ENCODE measurements at places on chromosomes 3 and 15.

- peak; percentile 50 for DNase-seq
Measured at GRCh38 chr3:170038434-170039110, 777 bp downstream of the GPR160 start.

- DNase-seq, result no peak
Measured at GRCh38 chr3:179147514-179147872, 664 bp upstream of the PIK3CA start.

- no peak for DNase-seq
Measured at GRCh38 chr3:30934208-30934550, 39.7 kb upstream of the GADL1 start.

- no peak for DNase-seq
Measured at GRCh38 chr3:113142476-113142875, 68.9 kb upstream of the BOC start.

DNA sequence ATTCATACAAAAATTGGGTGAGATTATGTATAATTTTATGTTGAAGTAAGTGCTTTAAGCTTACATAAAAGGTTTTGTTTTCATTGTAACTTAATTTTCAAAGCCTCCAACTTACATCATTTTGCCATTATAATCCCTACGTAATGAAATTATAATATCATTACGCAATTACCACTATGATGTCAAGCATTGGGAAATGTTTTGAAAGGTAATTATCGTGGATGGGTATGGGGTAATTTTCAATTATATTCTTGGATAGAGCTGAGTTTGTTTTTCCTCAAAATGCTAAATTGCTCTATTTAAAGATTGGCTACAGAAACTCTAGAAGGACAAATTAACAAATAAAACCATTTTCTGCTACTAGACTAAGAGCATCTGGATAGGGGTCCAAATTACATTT is 80.2 kb upstream of the FAM3D start:
- DNase-seq, result no peak

DNA sequence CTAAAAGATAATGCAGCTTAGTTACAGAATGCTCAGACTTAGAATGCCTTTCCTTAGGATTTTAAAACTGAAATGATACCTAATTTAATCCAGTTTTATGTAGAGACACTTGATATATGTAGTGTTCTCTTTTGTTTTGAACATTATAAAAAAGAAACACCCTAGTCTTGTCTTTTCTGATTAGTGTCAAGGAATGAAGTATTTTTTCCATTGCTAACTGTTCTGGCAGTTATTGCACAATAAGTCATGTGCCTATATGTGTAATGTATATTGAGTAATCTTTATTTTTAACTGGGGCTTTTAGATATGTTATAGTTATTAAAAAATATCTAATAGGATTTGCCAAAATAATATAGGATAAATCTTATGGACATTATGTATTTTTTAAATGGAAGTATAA is 4.5 kb downstream of the ARL8B start:
- DNase-seq, result no peak

DNA sequence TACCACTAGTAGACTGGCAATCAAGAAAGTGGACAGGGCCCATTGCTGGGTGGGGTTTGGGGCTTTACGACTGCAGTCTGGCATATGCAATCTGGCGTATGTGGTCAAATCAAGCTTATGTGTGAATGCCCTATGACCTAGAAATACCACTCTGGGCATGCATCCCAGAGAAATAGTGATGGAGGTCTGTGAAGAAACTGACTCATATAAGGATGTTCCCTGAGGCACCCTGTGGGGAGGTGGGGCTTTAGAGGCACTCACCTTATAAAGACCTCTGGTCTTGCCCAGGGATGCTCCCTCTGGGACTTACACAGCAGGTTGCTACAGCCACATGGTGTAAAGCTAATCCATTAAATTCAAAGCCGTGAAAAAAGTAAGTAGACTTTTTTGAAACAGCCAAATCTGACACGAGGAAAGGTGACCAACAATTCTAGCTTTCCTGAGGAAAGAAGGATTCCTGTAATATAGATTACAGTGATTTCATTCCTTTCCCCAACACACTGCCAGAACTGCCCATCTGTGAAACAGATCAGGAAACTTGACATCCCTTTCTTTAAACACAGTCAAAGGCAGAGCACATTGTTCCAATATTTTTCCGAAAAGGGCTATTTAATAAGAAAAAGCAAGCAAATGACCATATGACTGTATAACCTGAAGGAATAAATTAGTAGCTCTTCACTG is 13.6 kb downstream of the RARRES1 start:
- no peak for DNase-seq

DNA sequence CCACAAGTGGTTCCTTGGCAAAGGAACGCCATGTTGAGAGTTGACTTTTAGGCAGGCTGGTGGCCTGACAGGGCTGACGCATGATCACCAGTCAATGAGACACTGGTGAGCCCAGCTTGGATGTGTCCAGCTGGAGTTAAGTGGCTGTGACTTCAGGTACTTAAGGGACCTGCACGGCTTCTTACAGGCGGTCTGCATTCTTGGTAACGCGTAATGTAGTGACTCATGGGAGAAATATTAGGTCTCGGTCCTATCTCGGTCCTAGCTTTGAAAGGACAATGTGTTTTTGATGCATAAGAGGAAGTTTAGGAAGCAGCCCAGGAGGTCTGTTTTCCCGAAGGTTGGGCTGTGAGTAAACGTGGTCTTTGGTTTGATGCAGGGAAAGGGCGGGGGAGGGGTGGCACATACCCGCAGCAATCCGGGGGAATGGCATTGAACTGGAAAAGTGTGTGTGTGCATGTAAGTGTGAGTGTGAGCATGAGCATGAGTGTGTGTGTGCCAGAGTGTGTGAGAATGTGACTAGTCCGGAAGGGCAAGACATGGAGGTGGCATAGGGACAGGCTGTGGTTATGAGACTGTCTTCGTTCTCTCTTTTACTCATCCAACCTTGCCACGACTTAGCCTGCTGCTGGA is 55.3 kb downstream of the FAM43A start:
- no peak for DNase-seq

DNA sequence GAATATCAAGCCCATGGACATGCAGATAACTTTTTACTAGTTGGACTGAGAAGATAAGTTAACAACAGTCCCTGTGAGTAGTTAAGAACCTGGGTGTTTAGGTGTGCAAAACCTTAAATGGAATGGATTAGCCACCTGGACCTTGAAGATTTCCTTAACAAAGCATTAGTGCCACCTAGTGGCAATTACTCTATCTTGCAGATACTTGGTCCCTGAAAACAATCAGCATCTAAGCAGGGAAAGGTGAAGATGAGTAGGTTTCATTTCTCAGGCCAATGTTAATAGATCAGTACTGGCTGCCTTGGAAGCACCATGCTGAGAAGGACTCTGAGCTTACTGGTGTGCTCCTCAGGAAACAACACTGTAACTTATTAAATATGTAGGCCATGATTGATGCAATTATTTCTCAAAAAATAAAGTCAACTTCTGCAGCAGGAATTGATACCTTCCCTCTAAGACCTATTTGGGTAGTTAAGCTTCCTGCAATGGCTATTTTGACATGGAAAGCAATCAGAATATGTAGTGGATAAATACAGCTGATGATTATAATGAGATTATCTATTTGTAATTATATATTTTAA is 329.4 kb downstream of the TBC1D5 start:
- DNase-seq, result no peak

GRCh38 chr3:54819946-54820345 is 107.9 kb downstream of the LRTM1 start:
- DNase-seq, result no peak

DNA sequence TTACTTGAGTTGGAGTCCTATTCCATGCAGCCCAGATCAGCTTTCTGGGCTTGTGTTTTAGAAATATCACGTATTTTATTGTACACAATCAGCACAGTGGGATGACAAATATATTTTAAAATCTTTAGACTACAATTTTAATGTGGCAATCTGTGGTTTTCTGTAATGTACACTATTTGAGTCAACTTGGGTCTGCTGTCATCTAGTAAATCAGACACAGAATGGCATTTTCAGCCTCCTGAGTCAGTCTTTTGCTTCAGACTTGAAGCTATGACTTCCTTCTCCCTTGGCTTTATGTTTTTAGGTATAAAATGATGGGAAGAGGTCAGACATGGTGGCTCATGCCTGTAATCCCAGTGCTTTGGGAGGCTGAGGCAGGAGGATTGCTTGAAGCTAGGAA is 232.1 kb downstream of the NECTIN3 start:
- no peak for DNase-seq

GRCh38 chr3:193897731-193898180 is 238.2 kb upstream of the HES1 start:
- no peak for DNase-seq

GRCh38 chr3:68878322-68878721 is 54.0 kb downstream of the TAFA4 start:
- DNase-seq, result no peak

GRCh38 chr15:39427705-39428104 is 153.2 kb upstream of the THBS1 start:
- DNase-seq, result no peak

DNA sequence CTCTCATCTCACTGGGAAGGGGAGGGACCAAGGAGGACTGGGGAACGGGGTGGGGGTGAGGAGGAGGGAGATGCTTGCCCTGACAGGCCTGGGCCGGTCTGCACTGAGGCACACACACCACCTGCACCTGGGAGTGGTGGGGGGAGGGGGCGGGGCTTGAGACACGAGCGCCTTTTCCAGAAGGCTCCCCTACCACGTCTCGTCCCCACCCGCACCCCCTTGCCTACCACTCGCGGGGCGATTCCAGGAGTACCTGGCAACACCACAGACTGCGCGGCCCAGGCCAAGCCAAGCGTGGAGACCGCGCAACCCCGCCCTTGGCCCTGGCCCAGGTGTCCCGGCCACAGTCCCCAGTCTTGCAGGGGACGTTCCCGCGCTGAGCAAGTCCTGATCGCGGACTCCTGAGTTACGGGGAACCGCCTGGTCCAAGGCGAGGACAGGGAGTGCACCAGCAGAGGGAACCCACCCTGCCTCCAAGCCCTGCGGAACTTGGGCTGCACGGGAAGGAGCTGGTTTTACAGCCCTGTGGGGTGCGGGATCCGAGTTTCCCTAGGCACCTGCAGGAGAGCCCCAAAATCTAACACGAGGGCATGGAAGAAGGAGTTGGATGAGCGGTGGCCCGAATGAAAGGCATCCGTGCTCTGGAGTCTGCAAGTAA is 68.1 kb upstream of the SH3GL3 start:
- no peak for DNase-seq

GRCh38 chr15:40360015-40360414 is 2.0 kb downstream of the DISP2 start:
- DNase-seq, result no peak

DNA sequence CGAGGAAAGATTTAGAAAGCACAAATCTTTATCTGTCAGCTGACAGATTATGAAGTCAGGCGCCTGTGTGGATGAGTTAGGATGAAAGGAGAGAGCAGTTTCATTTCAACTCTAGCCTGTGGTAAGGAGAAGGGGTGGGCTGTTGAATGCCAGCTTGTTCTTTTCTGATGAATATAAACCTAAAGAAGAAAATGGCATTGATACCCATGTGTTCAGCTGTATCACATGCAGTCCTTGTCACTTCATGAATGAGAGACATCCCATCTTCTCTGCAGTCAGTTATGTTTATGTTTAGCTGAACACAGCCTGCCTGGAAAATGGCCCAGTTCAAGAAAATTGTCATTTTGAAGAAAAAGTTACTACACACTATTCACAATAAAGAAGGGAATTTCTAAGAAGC is 345.7 kb upstream of the RBMS3 start:
- DNase-seq, result no peak

- DNase-seq, result no peak
Measured at GRCh38 chr15:99416191-99417188, 149.3 kb upstream of the MEF2A start.

GRCh38 chr15:64911311-64912186 is at the start of gene ANKDD1A:
Gene ANKDD1A, plus strand, starts transcription at chr15:64911902. Its CDS starts 29 bp downstream, at chr15:64911931.
- DNase-seq, result peak; percentile 54

DNA sequence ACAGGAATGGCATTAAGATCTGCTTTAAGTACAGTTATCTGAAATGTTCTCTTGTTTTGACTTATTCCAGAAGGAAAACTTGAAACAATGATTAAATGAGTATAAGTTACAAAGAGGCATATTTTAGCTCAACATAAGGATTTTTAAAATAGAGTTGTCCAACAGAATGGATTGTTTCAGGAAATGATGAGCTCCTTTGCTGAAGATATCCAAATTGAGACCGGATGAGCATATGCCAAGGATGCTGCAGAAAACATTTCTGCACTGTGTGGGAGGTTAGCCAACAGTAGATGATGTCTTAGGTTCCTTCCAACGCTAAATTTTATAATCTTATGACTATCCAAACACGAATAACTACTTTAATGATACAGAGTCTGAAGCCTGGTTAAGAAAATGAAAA is 226.5 kb upstream of the NANOGP8 start:
- DNase-seq, result no peak

DNA sequence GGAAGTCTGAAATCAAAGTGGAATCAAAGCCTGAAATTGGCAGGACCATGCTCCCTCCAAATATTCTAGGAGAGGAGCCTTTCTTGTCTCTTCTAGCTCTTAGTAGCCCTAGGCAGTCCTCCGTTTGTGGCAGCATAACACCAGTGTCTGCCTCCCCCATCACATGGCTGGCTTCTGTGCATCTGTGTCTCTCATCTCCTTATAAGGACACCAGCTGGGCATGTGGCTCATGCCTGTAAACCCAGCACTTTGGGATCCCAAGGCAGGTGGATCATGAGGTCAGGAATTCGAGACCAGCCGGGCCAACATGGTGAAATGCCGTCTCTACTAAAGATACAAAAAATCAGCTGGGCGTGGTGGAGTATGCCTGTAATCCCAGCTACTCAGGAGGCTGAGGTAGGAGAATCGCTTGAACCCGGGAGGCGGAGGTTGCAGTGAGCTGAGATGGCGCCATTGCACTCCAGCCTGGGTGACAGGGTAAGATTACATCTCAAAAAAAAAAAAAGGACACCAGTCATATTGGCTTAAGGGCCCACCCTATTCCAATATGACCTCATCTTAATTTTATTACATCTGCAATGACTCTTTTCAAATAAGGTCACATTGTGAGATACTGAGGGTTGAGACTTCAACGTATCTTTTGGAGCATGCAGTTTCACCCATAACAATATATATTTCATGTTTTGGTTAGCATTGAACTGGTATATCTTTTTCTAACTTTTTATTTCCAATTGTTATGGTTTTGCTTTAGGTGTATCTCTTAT is 148.0 kb upstream of the TPM1 start:
- no peak for DNase-seq

DNA sequence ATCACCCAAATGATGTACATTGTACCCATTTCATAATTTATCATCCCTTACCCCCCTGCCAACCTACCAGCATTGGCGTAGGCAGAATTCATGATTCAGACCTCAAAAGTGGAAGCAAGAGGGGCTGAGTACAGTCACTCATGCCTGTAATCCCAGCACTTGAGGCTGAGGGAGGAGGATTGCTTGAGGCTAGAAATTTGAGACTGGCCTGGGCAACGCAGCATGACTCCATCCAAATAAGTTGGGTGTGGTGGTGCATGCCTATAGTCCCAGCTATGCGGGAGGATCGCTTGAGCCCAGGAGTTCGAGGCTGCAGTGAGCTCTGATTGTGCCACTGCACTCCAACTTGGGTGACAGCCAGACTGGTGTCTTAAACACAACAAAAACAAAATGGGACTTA is 10.4 kb downstream of the TTC14 start:
- no peak for DNase-seq
